HuH-7 (cell line): ENCODE measurements at places on chromosomes 6 and 20.

- DNase-seq, result peak; percentile 44
Measured at GRCh38 chr6:90216072-90216977, 80.3 kb downstream of the BACH2 start.

DNA sequence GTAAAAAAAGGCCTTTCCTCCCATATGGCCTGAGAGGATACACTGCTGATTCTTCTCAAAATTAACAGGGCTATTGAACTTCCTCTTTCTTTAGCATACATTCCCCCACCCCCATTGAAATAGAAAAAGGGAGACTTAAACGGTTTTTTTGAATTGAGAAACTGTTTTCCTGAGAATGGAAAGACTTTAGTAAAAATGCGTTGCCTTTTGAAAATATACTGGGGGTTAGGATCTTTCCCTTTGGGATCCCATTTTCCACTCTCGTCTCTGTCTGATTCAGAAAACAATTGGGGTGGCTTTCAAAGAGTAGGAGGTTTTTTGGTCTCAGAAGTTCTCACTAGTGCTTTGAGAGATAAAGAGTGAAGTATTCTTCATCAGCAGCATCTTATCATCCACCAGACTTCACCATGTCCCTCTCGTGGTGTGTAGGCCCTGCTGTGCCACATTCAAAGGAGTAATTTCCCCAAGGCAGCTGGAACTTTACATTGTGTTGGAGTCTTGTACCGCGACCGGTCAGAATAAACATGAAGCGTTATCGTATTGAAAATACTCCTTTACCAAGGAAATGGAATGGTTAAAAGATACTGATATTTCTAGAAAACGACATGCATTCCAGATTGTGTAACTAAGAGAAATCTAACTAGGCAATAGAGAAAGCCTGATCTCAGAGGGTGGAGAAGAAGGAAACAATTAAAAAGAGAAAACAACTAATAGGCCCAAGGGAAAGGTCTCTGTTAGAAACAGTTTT is 10.6 kb downstream of the MYB start:
- DNase-seq, result no peak

DNA sequence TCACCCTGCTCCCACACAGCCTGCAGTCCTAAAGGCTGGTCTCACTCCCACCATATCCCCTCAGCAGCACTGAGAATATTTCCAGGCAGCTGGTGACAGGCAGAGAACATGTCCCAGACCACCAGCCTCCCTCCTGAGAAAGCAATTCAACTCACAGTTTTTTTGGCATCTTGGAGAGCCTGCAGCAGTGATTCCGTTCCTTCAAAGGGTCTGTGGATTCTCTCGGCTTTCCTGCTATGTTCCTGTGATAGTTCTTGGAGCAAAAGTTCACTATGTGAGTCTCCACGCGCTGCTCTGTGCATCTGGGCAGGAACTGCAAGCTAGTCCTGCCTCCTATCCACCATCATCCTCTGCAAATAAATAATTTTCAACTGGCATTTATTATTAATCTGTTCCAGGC is 448.3 kb upstream of the HSF2 start:
- no peak for DNase-seq

DNA sequence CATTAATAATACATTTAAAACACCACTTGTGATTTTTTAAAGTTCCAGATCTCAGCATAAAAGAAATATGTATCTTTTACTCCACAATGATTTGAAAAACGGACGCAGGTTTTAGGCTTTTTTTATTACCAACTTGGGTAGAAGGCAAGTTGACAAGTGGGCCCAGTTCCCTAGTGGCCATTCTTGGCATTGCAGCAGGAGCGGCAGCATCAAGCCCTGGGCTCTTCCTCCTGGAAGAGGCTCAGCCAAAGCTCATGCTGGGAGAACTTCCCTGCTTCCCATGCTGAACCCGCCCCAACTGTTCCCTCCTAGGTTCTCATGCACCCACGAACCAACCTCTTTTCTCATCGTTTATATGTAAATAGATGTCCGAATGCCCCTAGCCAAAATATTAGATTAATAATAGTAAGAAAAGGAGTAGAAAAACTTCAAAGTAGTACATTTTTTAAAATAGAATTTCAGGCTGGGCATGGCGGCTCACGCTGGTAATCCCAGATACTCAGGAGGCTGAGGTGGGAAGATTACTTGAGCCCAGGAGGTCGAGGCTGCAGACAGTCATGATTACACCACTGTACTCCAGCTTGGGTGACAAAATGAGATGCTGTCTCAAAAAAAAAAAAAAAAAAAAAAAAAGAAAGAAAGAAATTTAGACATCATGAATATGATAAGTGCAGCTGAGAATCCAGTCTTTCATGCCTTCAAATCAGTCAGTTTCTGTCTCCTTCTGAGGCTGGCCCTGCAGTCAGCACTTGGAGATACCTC is 18.2 kb upstream of the MYB start:
- peak; percentile 59 for DNase-seq

- no peak for DNase-seq
Measured at GRCh38 chr6:44132476-44132875, 5.1 kb downstream of the TMEM63B start.

- no peak for DNase-seq
Measured at GRCh38 chr20:36062799-36063198, 91.7 kb upstream of the EPB41L1 start.

GRCh38 chr6:7701212-7701834 is 24.6 kb upstream of the BMP6 start:
- DNase-seq, result no peak

DNA sequence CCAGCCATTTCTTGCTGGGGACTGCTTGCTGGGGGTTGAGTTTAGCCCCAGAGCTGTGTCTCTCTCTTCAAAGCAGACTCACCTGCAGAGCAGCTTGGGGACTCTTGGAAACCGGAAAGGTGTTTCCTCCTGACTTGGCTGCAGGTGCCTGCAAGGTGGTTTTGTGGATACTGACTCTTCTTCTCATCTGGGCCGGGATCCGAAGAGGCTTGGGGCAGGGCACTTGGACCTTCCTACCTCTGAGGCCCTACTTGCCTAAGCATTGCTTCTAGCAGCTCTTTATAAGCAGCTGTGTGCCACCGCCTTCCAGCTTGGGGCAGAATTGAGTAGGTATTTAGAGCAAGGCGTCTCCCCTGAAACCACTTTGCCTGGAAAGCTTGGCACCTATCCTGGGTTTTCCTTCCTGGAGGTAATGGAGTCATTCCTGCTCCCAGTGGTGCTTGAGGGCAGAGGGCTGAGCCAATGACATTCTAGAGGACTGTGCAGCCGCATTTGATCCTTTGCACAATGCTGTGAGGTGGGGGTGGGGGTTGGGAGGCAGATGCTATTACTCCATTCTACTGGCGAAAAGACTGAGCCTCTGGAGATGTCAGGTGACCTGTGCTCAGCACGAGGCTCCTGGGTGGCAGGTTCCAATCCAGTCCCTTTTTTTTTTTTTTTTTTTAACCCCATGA is 3.4 kb upstream of the CTSZ start:
- DNase-seq, result no peak

GRCh38 chr20:33431797-33432381 is 11.7 kb downstream of the SNTA1 start:
- DNase-seq, result no peak

GRCh38 chr20:57289391-57290177 is 23.1 kb upstream of the BMP7 start:
- DNase-seq, result no peak

- DNase-seq, result no peak
Measured at GRCh38 chr20:8394308-8394945, 262.4 kb downstream of the PLCB1 start.

DNA sequence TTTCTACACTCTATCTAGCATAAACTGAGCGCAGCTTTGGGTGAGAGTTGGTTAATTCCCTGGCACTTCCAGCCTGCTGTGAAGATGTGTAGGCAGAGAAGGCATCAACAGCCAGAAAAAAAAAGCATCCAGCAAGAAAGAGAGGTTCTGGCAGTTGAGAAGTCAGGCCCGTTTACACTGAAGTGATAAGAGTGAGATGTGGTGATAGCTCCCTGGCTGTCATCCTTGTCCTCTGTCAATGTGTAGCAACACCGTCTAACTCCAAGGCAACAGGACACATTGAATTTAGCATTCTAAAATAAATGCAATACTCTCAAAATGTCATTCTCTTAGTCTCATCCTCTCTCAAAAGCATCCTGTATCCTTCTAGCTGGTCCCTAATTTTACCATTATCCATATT is 193.6 kb upstream of the BTBD3 start:
- no peak for DNase-seq

- no peak for DNase-seq
Measured at GRCh38 chr6:140879946-140880345, 1252.8 kb upstream of the GJE1 start.

GRCh38 chr6:73418081-73418741 is 23.6 kb downstream of the DDX43 start:
- no peak for DNase-seq

GRCh38 chr6:112202639-112203341 is 51.6 kb downstream of the LAMA4 start:
- no peak for DNase-seq
